ENCODE measurements at places on chromosomes 3 and 15. TPM values are rescaled to one million over a fixed set of nuclear protein-coding genes. Genes with fewer than 3 reads are reported as not detected.

GRCh38 chr15:59998950-59999611, 5.0 kb upstream of the FOXB1 start:
- DNase-seq: no peak

- DNase-seq: peak; percentile 62
Observed at GRCh38 chr3:38834110-38834509, 18.1 kb upstream of the SCN10A start.

DNA sequence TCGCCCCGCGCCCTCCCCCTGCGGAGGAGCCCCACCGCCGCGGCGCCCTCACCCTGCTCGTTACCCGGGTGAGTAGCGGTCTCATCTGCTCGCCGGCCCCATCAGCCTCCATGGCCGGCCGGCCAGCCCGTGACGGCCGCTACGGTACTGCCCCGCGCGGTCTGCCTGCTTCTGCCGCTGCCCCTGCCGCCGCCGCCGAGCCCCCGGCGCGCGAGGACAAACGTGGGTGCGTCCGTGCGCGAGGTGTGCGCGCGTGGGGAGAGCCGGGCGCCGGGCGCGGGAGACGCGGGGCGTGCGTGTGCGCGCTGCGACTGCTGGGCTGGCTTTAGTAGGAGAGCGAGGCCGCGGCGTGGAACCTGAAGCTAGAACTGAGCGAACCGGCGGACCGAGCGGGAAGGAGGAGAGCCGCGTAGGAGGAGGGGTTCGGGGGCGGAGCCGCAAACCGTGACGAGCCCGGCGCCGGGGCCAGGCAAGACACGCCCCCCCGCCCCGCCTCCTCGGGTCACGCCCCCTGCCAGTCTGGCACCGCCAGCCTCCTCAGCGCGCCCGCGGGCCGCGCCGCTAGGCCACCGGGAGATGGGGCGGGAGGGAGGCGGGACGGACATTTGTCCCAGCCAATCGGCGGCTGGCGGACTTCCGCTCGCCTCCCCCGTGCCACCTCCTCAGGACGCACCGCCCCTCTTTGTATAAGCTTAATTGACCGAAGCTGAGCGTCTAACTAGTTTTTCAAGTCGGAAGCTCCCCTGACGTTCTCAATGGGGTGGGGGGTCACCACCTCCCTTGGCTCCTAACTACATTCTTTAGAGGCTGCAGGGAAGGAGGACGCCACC, at the start of gene SLC4A7:
Gene SLC4A7 (minus strand): TSS at position 370 of the 830 bp plus-strand sequence. CDS start 258 bp downstream, at position 112.
- peak; percentile 99 for DNase-seq

The TMEM207 gene
- not detected for total RNA-seq

The MAGI1 gene
- total RNA-seq: 41.9 TPM
